ENCODE measurements at places on chromosomes 4 and X.

- no peak for DNase-seq
Observed at GRCh38 chr4:33162122-33162521, 2442.0 kb downstream of the PCDH7 start.

DNA sequence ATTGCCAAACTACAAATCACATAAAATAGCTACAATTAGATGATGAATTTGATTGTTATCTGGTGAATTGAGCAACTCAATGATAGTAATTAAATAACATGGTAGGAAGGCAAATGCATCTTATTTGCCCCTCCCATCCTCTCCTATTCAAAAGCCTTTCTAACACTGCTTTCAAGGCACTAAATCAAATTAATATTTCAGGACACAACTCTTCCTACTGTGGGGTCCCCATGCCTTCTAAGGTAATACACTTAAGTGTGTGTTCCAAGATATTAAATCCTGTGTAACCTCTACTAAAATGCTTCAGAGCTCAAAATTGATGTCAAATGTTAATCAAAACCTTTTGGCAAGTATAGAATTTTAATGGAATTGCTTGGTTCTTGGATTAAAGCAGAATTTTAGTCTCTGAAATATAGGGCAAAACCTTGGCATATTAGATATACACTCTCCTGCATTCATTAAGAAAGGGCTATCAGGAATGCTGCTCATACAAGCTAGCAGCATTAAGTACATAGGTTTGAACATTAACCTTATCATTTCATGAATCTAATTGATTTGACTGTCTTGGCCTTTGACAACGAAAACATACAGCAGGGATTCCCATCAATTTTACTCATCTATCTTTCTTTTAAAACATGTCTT lies 371.8 kb upstream of the GALNTL6 start:
- DNase-seq = no peak

DNA sequence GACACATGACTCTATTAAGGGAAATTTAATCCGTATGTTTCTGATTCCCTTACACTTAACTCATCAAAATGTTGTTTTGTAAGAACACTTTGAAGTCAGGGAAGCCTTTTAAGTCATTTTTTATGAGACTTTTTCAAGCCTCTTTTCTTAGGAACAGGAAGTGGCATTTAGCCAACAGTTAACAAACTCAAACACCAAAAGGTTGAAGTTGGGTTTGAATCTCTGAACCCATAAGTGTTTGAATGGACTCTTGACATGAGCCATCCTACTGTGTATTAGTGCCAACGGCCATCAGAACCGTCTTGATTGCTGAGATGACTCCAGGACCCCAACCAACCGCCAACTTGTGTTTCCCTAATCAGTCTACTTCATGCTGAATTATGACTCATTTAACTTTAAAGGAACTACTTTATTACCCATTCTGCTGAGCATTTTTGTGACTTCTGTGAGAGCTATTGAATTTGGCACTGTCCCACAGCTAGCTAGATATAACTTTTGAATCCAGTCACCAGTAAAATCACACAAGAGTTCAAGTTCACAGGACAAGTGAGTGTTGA lies 209.1 kb upstream of the FAT1 start:
- no peak for DNase-seq

DNA sequence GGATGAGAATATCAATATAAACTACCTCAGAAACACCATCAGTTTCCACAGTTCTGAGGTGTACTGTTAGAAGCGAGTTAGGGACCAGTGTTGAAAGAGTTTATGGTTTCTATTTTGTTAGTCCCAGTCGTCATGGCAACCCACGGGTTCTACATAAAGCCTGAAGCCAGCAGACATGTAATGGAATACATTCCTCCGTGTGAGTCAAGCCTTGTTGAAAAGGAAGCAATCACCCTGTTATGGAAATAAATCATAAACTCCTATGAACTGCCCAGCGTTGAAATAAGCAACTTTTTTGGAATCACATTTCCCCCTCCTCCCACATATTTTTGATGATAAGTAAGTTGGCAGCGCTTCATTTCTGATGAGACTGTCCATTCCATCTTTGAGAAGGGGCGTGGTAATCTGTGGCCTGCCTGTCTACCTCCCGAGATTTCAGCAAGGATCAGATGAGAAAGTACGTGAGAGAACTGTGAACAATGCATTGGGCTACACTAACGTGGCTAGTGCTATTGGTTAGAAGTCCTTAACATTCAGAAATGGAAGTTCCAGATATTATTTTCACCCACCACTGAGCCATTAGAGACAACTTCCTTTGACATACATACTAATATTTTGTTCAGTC lies 40.4 kb upstream of the PDHA1 start:
- DNase-seq = peak; percentile 1

DNA sequence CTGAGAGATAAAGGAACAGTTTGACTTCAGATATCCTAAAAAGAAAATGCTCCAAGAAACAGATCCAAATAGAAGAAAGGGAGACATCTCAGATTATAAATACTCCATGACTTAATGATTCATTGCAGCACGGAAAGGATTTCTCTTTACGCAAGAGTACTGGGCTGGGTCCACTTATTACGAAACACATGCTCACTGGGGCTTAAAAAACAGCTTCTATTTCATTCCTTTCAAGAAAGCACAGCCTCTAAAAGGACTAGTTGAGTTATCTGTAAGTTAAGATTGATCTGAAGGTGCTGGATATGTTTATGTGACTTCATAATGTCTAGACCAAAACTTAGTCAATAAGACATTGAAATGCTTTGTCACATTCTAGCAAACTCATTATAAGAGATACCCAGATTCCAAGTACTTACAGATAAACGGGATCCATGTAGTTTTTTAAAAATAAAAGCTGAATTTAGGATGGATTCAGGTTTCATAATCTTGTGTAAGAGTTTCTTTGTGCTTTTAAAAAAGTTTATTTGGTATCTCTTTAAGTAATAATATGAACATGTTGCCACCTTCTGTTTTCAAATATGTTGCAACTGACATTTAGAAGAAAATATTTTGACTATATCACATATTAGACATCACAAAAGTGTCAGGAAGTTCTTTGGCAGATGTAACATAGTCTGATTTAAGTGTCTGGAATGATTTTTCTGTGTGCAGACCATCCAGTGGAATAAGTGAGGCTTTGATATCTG lies 109.5 kb upstream of the MYOZ2 start:
- peak; percentile 88 for DNase-seq

GRCh38 chr4:185657183-185657582 lies 121.9 kb upstream of the PDLIM3 start:
- no peak for DNase-seq

DNA sequence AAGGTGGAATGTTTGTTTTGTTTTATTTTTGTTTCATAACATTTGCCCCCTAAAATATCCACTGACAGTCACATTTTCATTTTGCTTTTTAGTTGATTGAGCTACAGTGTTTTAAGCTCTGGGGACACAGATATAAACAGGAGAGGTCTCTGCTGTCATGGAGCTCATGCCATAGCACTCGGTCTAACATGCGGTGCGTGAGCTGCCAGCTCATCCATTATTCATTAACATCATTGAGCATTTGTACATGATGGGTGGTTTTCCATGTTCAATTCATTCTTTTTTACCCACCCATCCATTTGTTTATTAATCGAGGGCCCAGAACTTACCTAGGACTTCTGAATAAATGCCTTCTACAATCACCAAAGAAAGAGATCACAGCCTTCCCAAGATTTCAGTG lies 150.1 kb upstream of the SFRP2 start:
- no peak for DNase-seq

DNA sequence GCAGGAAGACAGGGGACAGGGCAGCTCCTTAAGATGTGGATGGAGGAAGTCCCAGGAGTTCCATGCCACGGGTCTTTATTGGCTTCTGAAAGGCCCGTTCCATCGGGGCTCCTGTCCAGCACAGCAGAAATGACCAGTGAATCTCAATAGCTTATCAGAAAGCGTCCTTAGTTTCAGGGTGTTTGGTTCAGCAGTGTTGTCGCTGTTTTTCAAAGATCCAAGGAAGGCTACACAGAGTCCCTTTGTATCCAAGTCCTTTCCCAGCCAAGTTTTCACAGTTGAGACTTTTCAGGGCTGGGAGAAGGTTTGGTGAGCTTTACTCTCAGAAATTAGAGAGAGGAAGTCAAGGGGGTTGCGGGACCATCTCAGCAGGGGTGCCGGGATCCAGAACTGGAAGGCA lies 5.0 kb upstream of the ZCCHC4 start:
- DNase-seq = no peak

DNA sequence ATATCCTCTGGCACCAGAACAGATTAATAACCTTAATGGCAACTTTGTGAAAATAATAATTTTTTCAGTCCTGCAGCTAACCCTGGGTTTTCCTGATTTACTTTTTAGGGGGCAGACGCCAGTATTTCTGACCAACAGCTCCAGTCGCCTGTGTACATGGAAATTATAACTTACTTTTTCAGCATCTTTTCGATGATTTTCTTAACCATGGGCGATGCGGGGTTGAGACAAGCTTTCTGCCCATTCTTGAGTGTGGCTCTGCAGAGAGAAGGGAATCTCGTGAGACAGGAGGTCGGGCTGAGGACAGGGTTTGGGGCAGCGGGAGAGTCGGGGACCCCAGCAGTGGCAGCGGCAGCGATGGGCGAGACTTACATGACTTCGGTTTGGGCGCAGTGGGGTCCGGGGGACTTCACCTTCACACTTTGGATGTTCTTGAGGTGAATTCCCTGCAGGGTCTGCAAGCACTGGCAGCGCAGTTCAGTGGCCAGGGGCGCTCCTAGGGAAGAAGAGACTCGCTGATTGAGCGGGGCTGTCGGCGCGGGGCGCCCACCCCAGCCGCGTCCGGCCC lies 484 bp downstream of the CXCL2 start:
- DNase-seq = no peak

- DNase-seq = no peak
Observed at GRCh38 chr4:142009751-142010150, 373.4 kb downstream of the IL15 start.

DNA sequence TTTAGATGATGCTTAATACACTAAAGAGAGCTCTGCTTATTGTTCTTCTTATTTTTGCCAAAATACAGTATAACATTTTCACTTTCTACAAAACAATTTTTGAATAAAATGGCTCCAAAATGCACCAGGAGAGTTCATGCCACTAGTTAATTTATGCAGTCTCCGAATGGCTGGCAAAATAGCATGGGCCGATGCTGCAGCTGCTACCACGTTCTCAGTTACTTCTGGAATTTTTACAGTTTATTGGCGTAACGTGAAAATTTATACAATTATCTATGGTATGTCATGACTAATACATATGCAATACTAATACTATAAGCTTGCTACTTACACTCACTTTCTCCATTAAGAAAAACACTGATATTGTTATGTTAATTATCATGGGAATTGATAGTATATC lies 16.5 kb downstream of the KLHL13 start:
- no peak for DNase-seq

DNA sequence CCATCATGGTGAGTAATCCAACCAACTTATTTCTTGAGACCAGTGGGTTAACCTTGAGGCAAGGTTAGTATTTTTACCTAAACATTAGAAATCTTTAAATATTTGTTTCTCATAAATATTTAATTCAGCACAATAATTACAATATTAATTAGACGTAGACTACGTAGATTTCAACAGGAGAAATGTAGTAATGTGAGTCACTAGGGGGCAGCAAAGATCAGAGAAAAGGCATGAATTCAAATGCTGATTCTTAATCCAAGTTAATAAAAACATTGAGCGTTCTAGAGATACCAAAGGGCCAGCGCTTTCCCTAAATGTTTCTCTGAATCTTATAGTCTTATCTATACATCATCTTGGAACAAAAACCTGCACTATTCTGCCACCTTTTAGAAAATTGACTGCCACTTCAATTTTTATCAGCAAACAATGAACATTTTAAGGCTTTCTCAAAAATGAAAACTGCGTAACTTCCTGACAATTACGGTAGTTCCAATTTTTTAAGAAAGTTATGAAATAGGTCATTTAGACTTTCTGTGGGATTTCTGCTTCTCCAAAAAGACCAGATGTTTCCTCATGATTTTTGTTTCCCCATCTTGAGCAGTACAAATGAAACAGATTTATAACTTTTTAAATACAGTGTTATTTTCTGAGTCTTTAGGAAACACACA lies 180.7 kb downstream of the GASK1B start:
- DNase-seq = no peak

GRCh38 chr4:150206954-150207353 lies 128.7 kb downstream of the DCLK2 start:
- DNase-seq = no peak
